Activated CD4-positive, alpha-beta T cell treated with anti-CD3 and anti-CD28 coated beads, Interleukin-2, amount 50 U/mL, for 4 hours (primary cell): ENCODE measurements at places on chromosomes 16 and 17.

DNA sequence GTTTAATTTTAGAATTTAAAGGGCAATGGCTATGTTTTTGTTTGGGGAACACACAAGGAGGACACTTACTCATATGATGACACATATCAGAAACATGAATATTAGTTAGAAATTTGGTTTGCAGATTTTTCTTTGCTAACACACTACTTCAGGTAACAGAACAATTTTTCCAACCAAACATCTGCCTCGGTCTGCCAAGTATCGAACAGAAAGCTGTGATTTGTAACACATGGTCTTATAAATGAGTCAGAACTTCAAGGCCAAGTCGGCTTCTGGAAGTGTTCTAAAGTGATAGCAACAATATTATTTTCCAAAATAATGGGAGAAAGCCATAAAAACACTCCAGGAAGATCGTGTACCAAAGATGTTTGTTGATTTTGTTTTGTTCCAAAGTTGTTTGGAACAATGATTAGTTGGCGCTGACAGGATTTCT, 75.9 kb upstream of the PMFBP1 start:
- no peak for DNase-seq

GRCh38 chr16:28182183-28182582, 29.6 kb downstream of the XPO6 start:
- peak; percentile 53 for DNase-seq

- no peak for DNase-seq
Observed at GRCh38 chr17:41417127-41417526, 7.3 kb downstream of the KRT37 start.

- DNase-seq: peak; percentile 16
Observed at GRCh38 chr16:57999366-57999970, 1.0 kb downstream of the ZNF319 start.

GRCh38 chr16:17346621-17347569, 123.9 kb downstream of the XYLT1 start:
- no peak for DNase-seq

DNA sequence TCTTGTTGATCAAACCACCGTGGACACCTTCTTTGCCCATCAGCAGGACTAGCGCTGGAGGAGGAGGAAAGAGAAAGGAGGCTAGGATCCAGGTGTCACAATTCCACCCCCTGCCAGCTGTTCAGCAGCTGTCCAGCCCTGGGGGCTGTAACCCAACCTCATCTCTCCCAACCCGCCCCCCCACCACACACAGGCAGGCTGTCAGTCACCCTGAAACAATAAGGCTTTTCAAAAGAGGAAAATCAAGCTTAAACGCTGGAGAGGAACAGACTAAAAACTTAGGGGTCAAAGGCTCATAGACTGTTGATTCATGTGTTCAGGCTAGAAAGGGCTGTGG, 2.4 kb downstream of the PFN1 start:
- no peak for DNase-seq

DNA sequence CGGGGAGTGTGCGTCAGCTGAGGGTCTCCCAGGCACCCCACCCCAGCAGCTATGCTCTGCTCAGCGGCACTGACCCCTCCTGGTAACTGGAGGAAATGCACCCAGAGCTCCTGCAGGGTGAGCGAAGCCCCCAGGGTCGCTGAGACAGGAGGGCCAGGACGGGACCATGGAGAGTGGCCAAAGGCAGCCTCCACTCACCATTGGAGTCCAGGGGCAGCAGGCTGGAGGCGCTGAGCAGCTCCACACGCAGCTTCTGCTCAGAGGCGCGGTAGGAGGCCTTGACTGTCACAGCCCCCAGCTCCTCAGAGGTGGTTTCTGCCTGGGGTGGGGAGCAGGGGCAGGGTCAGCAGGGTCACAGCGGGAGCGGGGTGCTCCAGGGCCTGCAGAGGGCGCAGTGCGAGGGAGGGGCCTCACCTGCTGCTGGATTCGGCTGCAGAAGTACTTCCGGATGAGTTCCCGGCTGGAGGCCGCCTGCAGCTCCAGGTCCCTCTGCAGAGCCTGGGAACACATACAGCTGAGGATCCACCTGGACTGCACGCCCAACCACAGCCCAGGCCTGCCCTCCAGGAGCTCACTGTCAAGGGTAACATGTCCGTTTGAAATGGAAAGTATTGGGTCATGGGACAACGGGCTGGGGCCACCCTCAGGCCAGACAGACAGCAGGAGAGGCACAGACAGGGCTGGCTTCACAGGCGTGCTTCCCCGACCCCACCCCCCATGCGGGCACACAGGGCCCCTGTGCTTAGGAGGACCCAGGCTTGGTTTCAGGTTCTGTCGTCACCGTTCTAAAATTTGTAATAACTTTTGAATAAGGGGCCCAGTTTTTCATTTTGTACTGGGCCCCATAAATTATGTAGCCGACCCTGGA, 13.8 kb downstream of the UNC13D start:
- DNase-seq: no peak

DNA sequence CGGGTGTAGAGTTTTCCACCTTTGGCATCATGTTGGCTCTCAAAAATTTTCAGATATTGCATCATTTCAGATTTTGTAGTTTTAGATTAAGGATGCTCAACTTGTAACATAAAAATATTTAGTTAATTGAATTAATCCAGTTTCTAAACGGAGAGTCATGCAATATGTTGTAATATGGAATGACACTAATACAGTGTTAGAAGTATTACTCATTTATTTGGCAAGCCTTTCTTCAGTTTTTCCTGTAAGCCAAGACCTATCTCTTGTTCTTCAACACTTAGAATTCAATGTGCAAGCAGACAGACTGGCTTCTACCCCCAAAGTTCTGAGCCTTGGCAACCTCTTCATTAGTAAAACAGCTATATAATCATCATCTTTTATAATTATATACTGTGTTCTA, 985.0 kb upstream of the GOT2 start:
- DNase-seq: no peak

GRCh38 chr17:69406941-69407340, 7.6 kb upstream of the MAP2K6 start:
- DNase-seq: no peak

- DNase-seq: no peak
Observed at GRCh38 chr16:26363581-26363980, 671.8 kb downstream of the HS3ST4 start.

GRCh38 chr16:68362262-68362913, 51.6 kb downstream of the PRMT7 start:
- DNase-seq: no peak

DNA sequence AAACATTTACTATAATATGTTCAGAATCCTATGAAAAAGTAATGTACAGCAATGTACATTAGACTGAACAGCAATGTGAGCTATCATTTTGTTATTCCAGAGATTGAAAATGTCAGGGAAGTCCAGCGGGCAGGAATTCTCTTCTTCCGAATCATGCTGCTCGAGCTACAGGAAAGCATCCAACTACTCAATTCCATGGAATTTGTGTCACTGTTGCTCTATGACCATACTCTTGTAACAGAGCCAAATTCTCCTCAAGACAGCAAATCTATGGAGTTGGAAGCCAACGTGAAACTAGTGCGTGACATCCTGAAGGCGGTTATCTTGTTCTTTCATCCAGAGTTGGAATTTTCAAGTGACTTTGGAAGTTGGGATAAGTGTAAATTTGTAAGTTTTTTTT, 24.8 kb upstream of the NSRP1 start:
- no peak for DNase-seq

DNA sequence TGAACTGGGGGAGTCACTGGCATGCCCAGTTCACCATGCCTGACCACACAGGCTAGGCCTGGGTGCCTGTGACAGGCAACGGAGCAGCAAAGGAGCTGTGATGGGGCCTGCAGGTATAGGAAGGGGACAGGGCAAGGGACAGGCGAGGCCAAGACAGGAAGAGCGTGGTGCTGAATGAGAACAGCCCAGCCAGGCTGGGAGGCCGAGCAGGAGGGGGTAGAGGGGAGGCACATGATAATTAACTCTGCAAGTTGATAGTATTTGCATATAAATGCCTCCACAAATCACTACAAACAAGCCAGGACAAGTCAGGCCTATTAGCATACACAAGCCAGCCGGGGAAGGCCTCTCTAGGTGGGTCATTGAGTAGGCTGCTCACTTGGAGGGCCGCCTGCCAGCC, 7.8 kb downstream of the ZFHX3 start:
- no peak for DNase-seq

DNA sequence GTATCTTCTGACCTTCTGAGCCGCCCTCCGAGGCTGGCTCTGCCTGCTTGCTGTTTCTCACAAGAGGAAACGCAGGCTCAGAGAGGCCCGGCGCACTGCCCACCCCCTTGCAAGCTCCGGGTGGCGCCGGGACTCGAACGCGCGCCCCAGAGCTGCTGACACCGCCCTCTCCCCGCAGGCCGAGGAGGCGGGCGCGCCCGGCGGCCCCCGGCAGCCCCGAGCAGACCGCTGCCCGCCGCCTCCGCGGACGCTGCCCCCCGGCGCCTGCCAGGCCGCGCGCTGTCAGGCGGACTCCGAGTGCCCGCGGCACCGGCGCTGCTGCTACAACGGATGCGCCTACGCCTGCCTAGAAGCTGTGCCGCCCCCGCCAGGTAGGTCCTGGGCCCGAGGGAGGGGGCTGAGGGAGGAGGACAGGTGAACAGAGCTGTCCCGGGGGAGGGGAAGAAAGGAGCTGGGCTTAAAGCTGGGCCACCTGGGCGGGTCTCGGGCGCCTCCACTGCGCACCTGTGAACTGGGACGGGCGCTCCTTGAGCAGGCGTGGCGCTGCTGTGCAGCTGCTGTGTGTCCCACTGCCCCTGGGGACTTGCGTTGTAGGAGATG, 18.2 kb downstream of the WFDC1 start:
- no peak for DNase-seq

DNA sequence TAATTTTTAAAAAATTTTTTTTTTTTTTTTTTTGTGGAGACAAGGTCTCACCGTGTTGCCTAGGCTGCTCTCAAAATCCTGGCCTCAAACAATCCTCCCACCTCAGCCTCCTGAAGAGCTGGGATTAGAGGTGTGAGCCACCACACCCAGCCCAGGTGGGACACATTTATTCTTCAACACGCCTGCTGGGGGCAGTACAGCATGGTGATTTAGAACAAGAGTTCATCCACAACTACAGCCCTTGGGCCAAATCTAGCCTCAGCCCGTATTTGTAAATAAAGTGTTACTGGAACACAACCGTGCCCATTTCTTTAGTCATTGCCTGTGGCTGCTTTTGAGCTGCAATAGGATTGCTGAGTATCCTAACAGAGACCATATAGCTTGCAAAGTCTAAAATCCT, 92.8 kb downstream of the KATNIP start:
- DNase-seq: no peak

DNA sequence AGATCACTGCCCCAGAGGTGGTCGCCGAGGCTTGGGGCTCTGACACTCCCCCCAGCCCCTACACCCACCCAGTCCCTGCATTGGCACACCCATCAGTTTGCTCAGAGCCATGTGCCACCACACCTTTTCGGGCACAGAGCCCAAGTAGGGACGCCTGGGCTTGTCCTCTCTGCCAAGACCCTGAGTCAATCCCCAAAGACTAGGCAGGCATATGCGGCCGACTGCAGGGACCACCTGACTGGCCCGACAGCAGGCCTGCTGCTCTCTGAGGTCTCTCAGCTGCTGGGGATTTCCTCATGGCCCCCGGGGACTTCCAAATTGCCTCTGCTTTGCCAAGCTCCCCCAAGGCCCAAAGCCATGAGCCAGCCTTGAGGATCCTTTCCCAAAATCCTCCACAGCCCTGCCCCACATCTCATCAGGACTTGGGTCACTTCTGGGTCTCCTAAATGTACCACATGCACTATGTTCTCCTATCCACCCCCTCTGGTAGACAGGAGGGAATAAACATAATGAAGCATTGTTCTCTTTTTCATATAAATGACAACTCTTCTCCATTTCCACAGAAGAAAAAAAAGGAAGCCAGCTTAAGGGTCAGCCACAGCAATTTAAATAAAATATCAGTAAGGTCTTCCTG, 30.6 kb downstream of the MYO18A start:
- no peak for DNase-seq

GRCh38 chr16:68425498-68426346, 22.6 kb downstream of the SMPD3 start:
- no peak for DNase-seq

GRCh38 chr17:37774504-37774903, 29.6 kb upstream of the HNF1B start:
- no peak for DNase-seq

- no peak for DNase-seq
Observed at GRCh38 chr17:69734656-69735055, 320.2 kb downstream of the MAP2K6 start.

DNA sequence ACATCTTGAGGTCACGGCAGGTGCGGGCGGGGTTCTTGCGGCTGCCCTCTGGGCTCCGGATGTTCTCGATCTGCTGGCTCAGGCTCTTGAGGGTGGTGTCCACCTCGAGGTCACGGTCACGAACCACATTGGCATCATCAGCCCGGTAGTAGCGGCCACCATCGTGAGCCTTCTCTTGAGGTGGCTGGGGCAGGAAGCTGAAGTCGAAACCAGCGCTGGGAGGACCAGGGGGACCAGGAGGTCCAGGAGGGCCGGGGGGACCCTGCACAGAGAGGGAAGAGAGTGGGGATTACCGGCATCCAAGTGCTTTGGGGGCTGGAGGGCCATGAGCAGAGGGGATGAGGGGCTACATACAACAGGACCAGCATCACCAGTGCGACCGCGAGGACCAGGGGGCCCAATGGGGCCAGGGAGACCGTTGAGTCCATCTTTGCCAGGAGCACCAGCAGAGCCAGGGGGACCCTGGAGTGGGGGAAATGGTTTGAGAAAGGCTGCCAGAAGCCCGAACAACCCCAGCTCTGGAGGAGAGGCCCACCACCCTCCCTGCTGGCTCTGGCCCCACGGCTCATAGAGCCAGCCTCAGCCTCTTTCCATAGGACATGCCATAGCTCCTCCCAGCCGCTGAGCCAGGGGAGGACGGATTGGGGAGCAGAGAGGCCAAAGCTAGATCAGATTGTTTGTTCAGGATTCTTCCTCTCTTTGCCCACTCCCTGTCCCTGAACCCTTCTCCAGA, 14.6 kb downstream of the COL1A1 start:
- no peak for DNase-seq

GRCh38 chr17:33695431-33695830, 402.3 kb upstream of the ASIC2 start:
- DNase-seq: no peak

GRCh38 chr17:64178011-64178825, 48.3 kb upstream of the ERN1 start:
- DNase-seq: no peak

DNA sequence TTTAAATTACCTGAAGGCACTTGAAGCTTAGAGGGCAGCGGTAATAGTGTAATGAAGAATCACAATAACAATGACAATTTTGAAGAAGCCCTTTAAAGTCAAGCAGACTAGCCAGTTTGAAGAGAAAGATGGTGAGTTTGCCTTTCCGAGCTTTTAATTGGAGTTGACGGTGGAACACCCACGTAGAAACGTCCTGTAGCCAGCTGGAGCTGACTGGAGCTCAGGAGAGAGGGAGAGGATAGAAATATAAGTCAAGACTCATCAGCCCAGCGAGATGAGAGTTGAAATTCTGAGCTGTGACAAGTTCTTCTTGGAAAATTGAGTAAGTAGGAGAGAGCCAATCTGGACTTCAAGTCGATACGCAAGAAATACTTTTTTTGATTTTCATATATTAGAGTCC, 91.7 kb upstream of the CACNG3 start:
- no peak for DNase-seq

GRCh38 chr16:75402159-75402820, 31.0 kb downstream of the CFDP1 start:
- no peak for DNase-seq

GRCh38 chr16:77668201-77668600, 54.1 kb upstream of the NUDT7 start:
- no peak for DNase-seq
